ENCODE measurements at places on chromosomes 5 and 9. TPM values are rescaled to one million over a fixed set of nuclear protein-coding genes. Genes with fewer than 3 reads are reported as not detected.

The PCDHA1 gene
- total RNA-seq, result not detected

The PGM5 gene
- total RNA-seq, result 3.2 TPM

The QRFP gene
- not detected for total RNA-seq

The TEX53 gene
- not detected for total RNA-seq

The CCNJL gene
- 10.1 TPM for total RNA-seq

The LCN6 gene
- not detected for total RNA-seq

The PIP5KL1 gene
- 0.29 TPM for total RNA-seq

The CATSPER3 gene
- total RNA-seq, result under 0.01 TPM

The UHRF2 gene
- total RNA-seq, result 99.3 TPM

The SH3TC2 gene
- total RNA-seq, result 15.4 TPM

The SLC34A1 gene
- not detected for total RNA-seq

The FAM200C gene
- total RNA-seq, result 3.3 TPM

The FOXD4 gene
- total RNA-seq, result 0.19 TPM

The ANGPTL2 gene
- 23.8 TPM for total RNA-seq

The BTNL8 gene
- not detected for total RNA-seq

The FCHO2 gene
- total RNA-seq, result 24.5 TPM

The GAPVD1 gene
- total RNA-seq, result 78.0 TPM

The SPINK7 gene
- not detected for total RNA-seq

The IARS1 gene
- 173 TPM for total RNA-seq
